Fibroblast of upper back skin (primary cell): ENCODE measurements at places on chromosomes 16 and 17.

DNA sequence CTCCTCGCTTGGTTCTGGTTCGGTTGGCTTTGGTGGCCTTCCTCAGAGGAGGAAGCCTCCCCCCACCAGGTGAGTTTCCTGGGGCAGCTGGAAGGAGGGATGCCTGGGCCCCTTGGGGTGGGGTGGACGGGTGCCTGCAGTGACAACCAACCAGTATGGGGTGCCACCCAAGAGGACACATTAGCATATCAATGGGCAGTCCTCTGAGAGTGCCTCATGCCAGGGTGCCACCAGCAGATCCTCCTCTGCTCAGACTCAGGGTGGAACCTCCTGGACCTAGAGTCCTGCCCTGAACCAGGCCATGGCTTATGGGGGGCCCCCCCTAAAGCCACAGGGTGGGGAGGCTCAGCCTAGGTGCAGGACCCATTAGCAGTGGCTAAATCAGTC, 2.7 kb downstream of the PPP1R1B start:
- DNase-seq: no peak

- no peak for DNase-seq
These were observed 17.6 kb downstream of the FBF1 start for GRCh38 chr17:75922963-75923874.

- no peak for DNase-seq
These were observed 19.4 kb downstream of the CFDP1 start for GRCh38 chr16:75413951-75414350.

DNA sequence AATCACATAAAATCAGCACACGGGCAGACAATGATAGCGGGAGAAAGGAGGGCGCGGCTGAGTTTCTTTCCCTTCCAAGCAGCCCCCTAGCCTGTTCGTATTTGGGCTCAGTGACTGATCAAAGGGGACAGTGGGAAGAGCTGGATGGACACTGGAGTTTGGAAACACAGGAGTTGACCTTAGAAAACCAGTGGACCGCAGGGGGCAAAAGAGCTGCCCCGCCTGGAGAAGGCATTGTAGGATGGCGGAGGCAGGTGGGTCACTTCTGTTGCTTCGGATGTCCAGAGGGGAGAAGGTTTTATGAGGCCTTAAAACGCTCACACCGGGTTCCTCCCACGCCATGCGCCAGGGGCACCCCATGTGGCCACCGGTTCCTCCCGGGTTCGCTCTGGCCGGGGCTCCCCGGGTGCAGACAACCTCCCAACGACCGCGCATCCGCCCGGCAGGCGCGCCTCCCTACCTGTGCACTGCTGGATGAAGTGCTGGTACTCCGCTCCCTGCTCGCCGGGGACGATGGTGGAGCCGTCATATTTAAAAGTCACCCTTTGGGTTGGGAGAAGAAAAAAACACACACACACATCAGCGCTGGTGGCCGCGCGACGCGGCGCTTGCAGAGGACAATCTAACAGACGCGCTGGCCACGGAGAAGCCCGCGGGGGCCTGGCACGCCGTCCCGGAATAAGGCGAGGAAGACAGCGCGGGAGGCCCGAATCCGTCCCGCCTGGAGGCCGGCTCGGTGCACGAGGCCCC, 662 bp downstream of the COTL1 start:
- no peak for DNase-seq

DNA sequence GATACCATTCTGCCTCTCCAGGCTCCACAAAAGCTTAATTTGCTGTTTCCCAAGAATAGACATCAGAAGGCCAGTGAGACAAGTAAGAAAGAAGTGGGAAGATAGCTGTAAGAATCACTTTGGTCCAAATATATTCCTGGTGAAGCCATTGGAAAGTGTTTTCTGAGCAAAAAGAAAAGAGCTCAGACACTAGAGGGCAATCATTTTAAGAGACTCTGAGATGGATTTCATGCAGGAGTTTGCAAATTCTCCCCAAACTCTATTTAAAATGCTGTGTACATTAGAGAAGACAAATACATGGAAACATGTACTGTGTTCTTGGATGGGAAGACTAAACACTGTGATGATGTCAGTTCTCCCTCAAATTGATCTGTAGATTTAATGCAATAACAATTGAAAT, 8.0 kb upstream of the SLC6A2 start:
- DNase-seq: no peak

DNA sequence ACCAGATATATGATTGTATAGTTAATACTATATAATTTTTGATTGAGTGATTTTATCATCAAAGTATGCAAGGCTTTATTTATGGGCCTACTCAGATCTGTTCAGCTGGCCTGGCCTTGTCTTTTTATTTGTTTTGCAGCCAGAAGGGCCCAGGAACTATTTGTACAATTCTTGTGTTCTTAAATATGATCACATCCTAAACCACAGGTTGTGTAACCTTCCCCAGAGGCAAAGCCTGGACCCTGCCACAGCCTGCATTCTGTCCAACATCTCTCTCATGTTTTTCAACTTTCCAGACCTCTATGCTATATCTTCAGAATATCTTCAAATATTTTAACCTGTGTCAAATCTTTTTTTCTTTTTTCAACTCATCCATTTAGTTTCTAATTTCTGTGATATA, 410.4 kb upstream of the MON1B start:
- peak; percentile 48 for DNase-seq

DNA sequence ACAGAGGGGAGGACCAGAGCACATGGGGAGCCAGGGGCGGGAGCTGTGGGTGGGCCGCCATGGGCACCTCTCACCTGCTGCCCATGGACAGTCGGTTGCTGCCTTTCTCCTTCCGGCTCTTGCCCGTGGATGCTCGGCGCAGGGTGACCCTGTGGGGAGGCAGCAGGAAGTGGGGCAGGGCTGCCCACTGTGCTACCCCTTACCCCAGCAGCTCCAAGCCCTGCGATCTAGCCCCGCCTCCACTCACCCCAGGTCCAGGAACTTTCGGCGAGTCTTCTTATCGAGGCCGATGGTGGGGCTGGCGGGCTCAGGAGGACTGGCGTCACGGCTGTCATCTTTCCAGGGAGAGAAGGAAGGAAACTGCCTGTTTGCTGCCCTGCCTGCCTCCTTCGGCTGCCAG, 14.2 kb downstream of the SAMD14 start:
- no peak for DNase-seq

GRCh38 chr16:11099672-11100205, 155.4 kb downstream of the CLEC16A start:
- no peak for DNase-seq

GRCh38 chr17:8426094-8426720, 9.5 kb upstream of the NDEL1 start:
- DNase-seq: no peak

GRCh38 chr16:17177959-17178905, 292.5 kb downstream of the XYLT1 start:
- peak; percentile 52 for DNase-seq

DNA sequence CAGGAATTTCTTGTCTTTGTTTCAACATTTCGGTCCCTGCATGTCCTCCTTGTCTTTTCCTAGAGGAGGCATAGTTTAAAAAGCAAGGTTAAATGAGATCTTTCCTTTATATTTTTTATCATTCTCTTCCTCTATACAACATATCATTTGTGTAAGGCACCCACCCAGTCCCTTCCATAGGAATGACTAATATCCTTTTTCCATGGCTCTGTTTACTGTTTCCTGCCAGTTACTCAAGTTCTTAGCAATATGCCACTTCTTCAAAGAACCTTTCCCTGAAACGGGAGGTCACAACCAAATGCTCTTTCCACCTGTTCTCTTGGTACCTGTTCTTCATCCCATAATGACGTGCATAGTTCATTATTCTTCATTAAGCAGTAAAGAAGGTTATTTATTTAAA, 1237.1 kb upstream of the GOT2 start:
- DNase-seq: no peak

DNA sequence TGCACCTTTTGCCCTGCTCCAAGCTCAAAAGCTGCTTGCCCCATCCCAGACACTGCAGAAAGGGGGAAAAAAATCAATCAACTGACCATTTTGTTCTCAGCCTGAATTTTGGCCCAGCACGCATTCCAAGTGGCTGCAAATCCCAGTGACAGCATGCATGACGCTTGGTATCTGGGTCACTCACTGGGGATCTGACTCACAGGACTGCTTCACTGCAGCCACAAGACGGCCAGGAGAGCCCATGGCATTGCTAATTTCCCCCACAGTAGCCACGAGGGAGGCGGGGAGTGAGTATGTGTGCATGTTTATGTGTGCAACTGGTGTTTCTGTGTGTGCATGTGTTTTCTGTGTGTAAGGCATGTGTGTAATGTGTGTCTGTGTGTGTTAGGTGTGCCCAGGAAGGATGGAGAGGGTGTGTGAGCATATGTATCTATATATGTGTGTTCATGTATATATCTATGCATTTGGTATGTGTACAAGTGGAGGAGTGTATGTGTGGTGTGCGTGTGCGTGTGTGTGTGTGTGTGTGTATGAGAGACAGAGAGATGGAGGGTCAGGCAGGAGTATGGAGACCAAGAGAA, 33.8 kb downstream of the SDK2 start:
- no peak for DNase-seq

GRCh38 chr16:72226136-72226535, 54.2 kb upstream of the PMFBP1 start:
- DNase-seq: no peak

DNA sequence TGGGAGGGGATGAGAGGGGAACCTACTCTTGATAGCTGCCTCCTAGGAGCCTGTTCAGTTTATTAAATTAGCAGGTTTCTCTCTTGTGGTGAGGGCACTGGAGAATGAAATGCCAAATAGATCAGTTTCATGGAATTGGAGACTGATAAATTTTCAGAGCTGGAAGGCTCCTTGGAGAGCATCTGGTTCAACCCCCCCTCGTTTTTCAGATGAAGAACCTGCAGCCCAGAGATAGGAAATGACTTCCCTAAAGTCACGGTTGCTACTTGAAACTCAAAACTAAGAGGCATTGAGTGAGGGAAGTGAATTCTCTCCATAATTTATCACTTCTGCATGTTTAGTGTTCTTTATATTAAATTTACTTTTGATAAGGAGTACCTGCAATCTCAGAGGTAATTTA, 366.0 kb upstream of the CCL2 start:
- DNase-seq: no peak

DNA sequence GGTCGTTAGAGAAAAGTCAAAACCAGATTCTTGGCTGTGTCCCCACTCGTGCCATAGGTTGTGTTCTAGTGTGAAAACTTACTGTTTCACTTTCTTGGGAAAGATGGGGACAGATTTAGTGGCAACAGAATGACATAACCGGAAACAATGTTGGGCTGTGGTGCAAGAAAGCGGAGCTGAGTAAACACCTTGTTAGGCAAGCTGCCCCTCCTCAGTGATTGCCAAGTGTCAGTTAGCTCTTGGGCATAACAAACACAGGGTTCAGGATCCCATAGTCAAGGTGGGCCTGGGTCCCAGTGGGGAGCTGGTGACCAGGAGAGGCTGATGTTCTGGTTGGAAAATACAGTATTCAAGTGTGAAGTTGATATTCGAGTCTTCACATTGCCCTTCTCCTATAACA, 15.4 kb downstream of the UBN1 start:
- no peak for DNase-seq

- DNase-seq: no peak
These were observed 66.6 kb upstream of the LHX1 start for GRCh38 chr17:36870720-36870999.

DNA sequence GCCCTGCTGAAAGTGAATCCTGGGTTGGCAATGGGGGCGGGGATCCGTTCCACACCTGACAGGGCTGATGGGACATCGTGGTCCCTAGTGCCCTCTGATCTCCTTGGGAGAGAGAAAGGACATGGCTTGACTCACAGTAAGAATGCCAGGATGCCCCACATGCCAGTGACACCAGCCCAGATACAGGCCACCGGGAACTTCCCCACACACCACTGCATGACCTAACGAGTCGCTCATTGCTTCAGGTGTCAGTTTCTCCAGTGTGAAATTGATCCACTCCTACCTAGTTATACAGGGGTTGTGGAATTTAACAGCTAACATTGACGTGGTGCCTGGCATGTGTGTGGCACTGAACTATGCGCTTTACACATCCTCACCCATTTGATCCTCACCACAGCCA, 7.5 kb downstream of the CD300LG start:
- DNase-seq: no peak

- DNase-seq: no peak
These were observed 184.4 kb downstream of the MAF start for GRCh38 chr16:79415983-79416640.

GRCh38 chr16:84862804-84863480, 43.2 kb downstream of the CRISPLD2 start:
- no peak for DNase-seq

DNA sequence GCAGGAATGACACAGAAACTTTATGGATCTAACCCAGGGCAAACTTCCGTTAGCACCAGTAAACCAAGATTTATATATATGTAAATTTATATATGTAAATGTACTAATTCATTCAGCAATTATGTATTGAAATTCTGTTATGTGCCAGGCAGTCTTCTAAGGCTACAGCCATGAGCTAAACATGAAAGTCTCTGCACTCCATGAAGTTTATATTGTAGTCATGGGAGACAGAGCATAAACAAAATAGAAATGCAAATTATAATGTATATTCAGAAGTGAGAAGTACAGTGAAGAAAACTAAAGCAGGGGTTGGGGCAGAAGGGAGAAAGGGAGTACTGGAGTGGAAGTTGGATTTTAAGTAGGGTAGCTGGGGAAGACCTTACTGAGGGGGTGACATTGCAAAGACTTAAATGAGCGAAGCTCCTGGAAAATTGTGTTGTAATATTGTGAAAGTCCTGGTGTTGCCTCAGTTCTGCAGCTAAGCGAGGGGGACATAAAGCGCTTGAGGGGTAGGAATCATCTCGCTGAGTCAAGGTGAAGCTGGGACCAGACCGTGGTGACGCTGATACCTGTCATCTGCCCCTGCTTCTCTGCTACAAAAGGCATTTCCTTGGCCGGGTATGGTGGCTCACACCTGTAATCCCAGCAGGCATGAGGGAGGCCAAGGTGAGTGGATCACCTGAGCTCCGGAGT, 64.8 kb downstream of the YPEL2 start:
- DNase-seq: no peak

DNA sequence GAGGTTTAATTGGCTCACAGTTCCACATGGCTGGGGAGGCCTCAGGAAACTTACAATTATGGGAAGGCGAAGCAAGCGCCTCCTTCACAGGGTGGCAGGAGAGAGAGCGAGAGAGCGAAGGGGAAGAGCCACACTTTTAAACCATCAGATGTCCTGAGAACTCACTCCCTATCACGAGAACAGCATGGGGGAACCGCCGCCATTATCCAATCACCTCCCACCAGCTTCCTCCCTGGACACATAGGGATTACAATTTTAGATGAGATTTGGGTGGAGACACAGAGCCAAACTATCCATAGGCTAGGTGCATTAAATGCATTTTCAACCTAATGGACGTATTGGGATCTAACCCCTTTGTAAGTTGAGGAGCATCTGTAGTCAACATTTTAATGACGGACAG, 4.9 kb upstream of the ANKRD40 start:
- DNase-seq: no peak

GRCh38 chr17:5464717-5465507, 3.9 kb downstream of the DHX33 start:
- no peak for DNase-seq

- peak; percentile 11 for DNase-seq
These were observed 402.4 kb downstream of the ZFHX3 start for GRCh38 chr16:72645538-72645937.

DNA sequence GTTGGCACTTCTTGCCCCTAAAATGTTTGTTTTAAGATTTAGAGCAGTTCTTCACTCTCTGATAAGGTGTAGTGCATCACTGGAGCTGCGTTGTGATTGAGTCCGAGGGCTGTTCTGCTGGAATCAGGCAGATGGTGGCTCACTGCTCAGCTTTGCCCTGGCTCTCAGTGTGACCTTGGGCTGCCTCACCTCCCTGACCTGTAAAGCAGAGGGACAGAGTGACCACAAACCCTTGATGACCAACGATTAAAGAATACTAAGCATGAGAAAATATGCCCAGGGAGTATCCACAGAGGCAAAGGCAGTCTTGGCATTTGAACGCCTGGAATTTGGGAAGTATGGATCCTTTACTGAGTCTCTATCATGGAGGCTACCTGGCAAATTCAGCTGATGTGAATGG, 18.1 kb downstream of the CMIP start:
- no peak for DNase-seq
